ENCODE measurements at places on chromosomes 2 and 18.
A peak's percentile ranks its signal among the peaks of the same experiment; 100 is the strongest.

DNA sequence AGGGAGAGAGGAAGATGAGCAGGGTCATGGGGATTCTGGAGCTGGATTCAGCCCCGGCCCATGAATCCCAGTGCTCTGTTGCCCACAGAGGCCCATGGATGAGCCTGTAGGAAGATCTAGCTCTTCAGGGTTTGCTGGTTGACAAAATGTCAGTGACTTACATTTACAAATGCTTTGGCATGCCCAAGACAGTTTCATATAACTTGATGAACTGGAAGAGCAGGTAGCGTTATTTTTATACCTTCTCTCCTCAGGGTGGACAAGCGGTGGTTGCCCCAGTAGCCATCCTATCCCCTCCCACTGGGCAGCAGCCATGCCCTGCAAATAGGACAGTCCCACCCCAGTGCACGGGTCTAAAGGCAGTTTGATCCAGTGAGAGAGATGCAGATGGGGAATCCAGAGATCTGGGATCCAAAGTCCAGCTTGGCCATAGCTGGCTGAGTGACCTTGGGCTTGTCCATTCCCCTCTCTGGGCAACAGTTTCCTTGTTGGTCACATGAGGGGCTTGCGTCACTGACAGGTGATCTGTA lies 21.5 kb upstream of the KCNK3 start:
- DNase-seq, result no peak

DNA sequence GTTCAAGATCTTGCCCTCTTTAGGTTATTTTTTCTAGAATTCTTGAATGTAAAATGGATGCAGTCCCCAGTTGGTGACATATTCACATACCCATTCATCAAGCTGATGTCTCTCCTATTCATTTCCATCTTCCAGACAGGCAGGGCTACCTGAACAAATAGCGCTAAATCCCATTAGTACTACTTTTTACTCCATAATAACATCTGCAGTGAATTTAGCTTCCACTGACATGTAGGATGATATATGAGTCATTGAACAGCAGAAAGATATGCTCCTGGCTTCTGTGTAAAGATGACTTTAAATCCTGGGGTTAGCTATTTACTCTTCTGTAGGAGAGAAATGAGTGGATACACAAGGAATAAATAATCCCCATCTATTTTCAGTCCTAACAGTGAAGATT lies 194.7 kb downstream of the RND3 start:
- DNase-seq, result no peak

DNA sequence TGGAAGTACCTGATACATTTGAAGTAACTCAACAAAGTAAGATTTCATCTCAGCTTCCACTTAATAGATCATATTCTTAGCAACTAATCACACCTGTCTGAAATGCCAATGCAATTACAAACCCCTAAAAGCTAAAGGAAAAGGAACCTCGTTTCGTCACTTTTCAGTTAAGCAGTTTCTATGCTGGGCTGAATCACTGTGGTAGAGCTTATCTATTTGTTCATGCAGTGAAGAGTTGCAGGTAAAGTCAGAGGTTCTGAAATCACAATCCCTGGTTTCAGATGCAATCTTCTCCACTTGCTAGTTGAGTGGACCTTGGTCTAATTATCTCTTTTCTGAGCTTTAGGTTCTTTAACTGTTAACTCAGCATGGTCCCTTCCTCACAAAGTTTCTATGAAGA lies 6.3 kb downstream of the HRH4 start:
- DNase-seq, result no peak

DNA sequence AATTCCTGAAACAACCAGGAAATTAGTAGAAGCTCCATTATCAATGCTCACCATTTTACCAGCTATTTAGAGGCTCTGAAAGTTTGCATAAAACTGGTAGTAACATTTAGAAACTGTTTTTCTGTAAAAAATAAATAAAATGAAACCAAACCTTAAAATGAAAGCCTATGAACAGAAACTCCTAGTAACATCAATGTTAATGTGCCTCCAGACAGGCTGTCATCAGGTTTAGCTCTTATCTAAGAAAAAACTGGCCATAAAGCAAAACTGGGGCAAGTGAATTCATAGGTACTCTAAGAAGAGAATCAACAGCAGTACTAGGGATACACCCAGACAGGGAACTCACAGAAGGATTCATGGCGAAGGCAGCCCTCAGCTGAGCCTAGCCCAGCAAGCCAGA lies 8.0 kb downstream of the E2F6 start:
- no peak for DNase-seq

DNA sequence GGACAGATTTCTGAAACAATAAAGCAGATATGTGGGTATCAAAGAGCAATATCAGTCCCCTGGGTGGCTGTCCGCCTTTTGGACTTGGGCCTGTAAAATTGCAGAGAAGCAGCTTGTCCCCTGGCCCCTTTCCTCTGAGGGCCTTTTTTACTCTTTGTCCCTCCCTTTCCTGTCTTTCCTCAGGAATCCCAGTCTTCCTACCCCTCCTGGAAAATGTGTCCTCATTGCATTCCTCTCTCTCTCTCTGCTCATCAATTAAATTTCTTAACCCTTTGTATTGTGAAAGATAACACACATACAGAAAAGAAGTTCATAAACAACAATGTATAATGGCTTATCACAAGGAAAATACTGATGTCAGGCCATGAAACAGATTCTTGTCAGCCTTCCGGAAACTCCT lies 3.0 kb upstream of the GRB14 start:
- DNase-seq, result no peak

- DNase-seq, result no peak
These were observed 46.0 kb downstream of the LRRFIP1 start for GRCh38 chr2:237673130-237674001.

GRCh38 chr2:136613096-136613495 lies 152.2 kb upstream of the THSD7B start:
- no peak for DNase-seq

- peak; percentile 54 for DNase-seq
These were observed 62.0 kb upstream of the LGALSL start for GRCh38 chr2:64391940-64392339.

- DNase-seq, result no peak
These were observed 109.4 kb downstream of the BAZ2B start for GRCh38 chr2:159506764-159507440.

DNA sequence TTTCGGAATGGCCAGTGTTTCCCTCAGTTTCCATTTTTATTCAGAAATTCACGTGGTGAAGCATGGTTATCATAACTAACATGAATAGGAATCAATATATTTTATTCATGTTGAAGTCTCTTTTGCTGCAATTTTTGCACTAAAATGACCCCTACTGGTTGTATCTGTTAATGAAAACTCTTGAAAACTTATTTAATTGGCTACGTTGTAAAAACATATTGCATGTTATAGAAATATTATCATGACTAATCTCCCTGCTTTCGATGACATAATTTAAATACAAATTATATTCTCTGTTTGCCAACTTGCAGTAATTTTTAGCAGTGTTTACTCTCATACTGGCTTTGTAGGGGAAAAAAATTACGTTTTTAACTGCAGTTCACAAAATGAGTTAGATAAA lies 3.5 kb downstream of the CRIM1 start:
- no peak for DNase-seq

- peak; percentile 81 for DNase-seq
These were observed 11.3 kb upstream of the KCNF1 start for GRCh38 chr2:10900216-10901109.

DNA sequence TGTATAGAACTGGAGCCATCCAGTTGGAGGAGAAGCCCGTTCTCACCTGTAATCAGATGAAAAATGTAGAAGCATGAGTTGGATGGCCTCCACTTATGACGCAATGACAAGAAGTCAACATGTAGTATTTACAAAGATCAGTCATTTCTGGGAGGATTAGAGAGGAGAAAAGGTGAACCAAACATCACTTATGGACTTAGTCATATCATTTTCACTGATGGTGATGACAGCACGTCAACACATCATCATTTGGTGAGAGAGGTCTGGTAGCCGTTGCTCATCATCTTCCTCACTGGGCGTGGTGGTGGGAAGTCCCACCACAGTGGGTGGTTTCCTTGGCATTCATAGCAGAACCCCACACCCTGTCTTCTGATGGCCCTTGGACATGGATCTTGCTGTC lies 264.2 kb upstream of the EPAS1 start:
- peak; percentile 14 for DNase-seq

DNA sequence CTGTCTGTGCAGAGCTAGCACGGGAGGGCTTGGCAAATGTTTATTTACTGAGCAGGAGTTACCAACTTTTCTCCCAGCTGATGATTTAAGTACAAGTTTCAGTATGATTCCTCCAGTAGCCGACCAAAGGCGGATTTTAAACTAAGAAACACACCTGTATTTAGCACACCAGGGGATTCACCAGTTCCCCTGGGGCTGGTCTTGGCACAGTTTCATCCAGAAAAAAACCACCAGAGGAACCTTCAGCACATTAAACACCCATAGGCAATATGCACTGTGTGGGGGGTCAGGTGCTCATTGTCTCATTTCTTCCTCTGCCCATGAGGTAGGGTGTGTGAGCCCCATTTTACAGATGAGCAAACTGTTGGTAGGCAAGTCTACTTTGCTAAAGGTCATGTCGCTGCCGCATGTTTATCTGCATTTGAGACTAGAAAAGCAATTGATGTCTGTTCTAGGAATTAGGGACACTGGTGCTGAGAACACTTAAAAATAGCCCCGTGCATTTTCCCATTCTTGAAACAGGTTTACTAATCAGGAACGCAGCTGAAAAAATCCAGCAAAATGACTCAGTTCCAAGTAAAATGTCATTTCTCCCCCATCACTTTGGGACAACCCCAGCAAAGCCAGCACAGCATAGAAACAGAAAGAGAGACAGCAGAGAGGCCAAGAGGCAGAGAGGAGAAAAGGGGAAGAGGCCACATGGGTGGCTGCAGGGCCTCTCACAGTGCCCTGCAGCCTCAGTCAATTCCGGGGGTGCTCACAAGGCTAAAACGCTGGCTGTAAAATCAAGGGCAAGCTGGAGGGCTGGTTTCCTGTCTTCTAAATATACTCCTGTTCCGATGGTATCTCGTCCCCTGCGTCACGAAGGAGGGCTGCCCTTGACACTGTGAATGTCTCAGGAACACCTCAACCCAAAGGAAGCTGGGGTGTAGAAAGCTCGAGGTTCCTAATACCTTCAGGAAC lies 166.8 kb upstream of the ID2 start:
- DNase-seq, result no peak

DNA sequence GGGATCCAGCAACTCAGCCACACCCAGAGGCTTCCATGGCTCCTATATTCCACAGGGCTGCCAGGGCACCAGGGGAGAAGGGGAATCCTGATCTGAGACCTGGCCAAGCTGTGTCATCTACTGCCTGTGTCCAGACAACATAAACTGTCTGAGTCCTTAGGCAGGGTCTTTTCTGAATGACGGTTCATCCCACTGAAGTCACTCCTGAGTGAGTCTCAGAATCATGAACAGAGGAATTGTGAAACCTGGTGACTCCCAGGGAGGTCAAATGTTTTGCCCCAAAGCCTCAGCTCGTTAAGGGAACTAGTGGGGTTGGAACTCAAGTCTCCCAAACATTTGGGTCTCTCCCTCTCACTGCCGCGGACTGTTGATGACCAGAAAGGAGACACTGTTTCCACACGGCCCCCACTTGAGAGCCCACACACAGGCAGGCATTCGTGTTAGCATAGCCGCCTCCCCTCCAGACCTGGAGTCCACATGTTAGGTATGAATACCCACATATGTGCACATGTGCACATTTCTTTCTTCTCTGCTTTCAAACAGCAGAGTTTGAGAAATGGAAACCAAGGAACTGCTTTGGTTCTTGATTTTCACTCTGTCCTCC lies 125.0 kb upstream of the MSH6 start:
- DNase-seq, result no peak

- DNase-seq, result no peak
These were observed 123.1 kb downstream of the EIPR1 start for GRCh38 chr2:3254442-3254941.

GRCh38 chr2:106363791-106364190 lies 104.4 kb downstream of the RGPD3 start:
- DNase-seq, result no peak

- DNase-seq, result no peak
These were observed 344.7 kb downstream of the MYCN start for GRCh38 chr2:16284941-16285625.

GRCh38 chr2:166361351-166362153 lies 14.2 kb downstream of the SCN9A start:
- peak; percentile 17 for DNase-seq

DNA sequence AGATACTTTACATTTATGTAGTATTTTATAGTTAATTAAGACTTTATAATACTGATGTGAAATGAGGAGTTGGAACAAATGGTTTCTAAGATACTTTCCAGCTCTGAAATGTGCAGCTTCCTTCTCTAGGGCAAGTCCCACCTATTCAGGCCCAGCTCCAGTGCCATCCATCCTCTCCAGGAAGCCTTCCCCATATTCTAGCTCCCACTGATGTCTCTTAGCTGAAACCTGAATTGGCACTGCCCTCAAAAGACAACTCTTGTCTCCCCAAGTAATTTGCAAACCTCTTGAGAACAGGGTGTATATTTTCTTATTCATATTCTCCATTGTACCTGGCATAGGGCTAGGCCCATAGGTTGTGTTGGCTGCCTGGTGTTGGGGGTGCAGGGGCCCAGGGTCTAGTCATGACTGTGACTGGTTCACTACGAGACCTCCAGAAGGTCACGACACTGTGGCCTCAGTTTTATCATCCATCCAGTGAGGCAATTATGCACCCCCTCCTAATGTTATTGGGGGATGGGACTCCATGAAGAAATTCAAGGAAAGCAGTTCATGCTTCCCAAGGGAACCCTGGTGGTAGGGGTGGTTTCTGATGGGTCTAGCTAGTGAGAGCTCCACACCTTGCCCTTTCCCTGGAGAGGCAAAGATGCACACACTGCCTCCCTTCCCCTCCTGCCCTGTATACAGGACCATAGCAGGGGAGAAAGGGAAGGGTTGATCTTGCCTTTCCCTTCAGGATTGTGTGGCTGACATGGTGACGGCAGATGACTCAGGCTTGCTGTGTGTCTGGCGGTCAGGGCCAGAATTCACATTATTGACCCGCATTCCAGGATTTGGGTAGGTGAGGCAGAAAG lies 2.8 kb downstream of the WDR54 start:
- DNase-seq, result no peak

- no peak for DNase-seq
These were observed 409.2 kb upstream of the HS6ST1 start for GRCh38 chr2:128727914-128728313.

- no peak for DNase-seq
These were observed 5.4 kb upstream of the SALL3 start for GRCh38 chr18:78974115-78974761.

- DNase-seq, result no peak
These were observed 61.5 kb upstream of the NEDD4L start for GRCh38 chr18:57982372-57983021.

- no peak for DNase-seq
These were observed 435.6 kb upstream of the GYPC start for GRCh38 chr2:126220331-126220730.

GRCh38 chr2:61055557-61055956 lies 10.1 kb upstream of the SANBR start:
- DNase-seq, result no peak

DNA sequence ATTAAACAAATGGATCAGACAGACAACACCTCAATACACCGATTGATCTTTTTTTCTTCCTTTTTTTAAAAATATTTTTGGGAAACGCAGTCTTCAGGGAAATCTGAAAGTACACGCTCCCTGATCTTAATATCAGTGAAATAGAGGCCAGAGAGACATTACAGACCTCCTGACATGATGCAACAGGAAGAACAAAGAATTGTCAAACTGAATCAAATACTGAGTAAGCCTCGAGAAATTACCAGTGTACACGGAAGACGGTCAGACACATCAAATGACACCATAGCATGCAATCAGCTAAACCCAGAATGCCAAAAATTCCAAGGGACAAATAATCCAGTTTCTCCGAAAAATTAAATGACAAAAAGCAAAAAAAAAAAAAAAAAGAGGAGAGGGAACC lies 80.2 kb upstream of the NFU1 start:
- no peak for DNase-seq

Measured in Caco-2 (cell line).